Activated CD4-positive, alpha-beta T cell treated with anti-CD3 and anti-CD28 coated beads for 1 hour (primary cell): ENCODE measurements at places on chromosomes 4 and X.

DNA sequence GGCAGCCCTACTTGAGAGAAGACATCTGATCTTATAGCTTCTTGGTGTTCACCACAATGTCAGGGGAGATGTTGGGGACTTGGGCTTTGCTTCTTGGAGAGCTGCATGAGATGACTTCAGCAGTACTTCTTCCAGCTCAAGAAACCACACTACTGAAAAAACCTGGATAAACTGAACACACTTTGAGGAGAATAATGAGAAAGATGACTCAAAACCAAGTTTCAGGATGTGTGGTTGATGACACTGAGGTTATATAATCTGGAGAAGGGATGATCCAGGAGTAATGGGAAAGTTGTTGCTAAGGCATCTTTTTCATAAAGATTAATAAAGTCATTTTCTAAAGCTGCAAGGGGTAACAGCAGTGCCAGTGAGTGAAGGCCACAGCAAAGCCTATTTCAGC lies 58.4 kb upstream of the PNPLA4 start:
- DNase-seq, result no peak

- no peak for DNase-seq
These were observed 411.9 kb downstream of the GPAT3 start for GRCh38 chr4:83947830-83948193.

DNA sequence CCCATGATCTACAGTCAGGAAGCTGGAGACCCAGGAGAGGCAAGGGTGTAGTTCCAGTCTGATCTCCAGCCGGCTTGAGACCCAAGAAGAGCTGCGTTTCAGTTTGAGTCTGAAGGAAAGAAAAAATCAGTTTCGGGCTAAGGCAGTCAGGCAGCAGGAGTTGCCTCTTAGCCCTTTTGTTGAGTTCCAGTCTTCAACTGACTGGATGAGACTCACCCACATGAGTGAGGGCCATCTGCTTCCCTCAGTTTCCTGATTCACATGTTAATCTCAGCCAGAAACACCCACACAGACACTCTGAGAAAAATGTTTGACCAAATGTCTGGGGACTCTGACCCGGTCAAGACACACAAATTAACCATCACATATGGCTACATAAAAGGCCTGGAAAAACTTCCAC lies 73.6 kb upstream of the ELOVL6 start:
- no peak for DNase-seq

DNA sequence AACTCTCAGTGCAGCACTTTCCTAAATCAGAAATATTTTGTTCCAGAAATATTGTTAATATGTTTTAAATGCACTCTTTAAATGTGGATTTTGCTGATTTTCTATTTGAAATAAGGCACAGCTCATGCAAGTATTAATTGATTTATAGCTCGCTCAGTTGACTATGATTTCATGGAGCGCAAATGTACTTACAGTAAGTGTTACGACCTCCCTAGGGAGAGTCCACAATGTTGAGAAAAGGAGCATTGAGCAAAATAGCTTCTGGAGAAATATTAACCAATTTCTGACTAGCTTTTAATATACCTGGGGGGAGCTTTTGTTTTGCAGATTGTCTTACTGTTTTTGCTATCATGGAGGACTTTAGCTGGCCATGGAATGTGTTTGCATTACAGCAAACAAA lies 1687.5 kb downstream of the STIM2 start:
- no peak for DNase-seq

DNA sequence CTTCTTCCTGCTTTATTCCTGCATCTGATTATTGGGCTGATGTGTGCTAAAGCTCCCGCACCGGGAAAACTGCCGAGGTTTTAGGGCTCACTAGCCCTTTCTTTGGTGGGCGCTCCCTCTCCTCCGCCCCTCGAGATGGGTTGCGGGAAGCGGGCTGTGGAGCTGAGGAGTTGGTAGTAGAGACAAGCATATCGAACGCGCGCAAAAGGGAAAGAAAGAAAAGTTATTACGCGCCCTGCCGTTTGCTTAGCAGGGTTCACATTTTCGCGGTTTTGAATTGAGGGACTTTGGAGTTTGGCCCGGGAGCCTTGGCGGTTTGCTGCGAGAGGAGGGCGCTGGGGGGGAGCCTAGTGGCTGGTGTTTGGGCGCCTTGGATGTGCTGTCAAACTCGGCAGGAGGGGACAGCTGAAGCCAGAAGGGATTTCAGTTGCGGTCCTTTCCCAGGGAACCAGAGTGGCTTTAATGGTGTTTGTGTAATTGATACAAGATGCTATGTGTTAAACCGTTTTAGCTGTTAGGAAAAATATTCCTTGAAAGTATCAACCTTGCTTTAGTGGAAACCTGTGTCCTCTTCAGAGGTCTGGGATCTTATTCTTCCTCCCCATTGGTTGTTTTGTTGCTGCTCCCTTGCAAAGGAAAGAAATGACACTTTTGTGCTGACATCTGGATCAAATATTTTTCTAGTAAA lies 1.1 kb downstream of the GAB1 start:
- DNase-seq, result no peak
